Stimulated activated CD8-positive, alpha-beta memory T cell treated with anti-CD3 and anti-CD28 coated beads, Interleukin-15, amount 100 ng/mL, for 24 hours (primary cell): ENCODE measurements at places on chromosomes 5 and 9.

- no peak for DNase-seq
These were observed 10.2 kb downstream of the DIAPH1 start for GRCh38 chr5:141608557-141608956.

GRCh38 chr5:123471385-123471784 lies 40.6 kb upstream of the CSNK1G3 start:
- no peak for DNase-seq

- DNase-seq: no peak
These were observed 27.3 kb upstream of the TGFBI start for GRCh38 chr5:136001466-136001981.

DNA sequence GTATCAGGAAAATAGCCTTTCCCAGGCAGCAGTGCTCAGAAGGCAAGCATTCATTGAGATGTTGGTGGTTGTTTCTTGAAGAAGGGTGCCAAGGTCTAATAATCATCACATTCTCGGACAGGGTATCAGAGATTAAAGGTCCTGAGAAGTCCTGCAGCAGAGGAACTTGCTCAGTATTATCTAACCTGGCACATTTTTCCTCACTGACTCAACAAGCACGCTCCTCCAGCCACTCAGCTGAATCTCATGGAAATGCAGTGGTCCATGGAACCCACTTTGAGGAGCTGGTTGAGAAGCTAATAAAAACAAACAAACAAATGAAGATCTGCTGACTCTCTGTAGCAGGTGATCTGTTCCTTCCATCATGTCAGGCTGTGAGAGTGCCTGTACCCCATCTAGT lies 35.3 kb upstream of the ICE1 start:
- no peak for DNase-seq

DNA sequence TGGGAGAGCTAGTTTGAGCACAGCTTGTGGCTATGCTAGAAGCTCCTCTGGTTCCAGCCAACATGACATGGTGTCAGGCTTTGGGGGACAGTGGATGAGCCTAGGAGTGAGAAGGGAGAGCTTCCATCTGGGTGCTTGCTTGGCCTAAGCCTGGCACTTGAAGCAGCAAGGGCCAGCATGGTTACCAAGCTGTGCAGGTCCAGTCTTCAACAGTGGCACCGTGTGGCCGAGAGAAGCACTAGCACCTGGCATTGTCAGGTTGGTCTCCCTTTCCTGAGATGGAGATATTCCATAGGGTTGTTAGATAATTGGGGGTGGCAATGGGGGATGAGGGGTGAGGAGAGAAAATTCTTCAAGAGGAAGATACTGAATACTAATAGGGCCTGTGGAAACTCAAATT lies 261.9 kb downstream of the PBX3 start:
- DNase-seq: no peak

DNA sequence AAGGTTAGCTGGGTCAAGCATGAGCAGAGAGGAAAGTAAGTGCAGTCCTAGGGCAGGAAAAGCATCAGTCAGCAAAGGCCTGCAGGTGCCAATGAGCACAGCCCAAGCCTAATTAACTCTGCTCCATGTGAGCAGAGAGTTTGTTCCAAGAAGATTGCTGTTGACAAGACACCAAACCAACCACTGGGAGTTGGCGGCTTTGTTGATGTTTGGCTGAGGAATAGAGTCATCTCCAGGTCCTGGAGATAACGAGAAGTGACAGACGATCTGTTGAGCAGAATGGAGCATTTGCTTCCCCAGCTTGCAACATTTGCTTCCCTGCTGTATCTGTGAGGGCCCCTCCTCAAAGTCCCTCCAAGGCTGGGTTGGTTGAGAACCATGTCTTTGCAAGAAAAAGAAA lies 68.2 kb downstream of the FAM114A2 start:
- DNase-seq: no peak

DNA sequence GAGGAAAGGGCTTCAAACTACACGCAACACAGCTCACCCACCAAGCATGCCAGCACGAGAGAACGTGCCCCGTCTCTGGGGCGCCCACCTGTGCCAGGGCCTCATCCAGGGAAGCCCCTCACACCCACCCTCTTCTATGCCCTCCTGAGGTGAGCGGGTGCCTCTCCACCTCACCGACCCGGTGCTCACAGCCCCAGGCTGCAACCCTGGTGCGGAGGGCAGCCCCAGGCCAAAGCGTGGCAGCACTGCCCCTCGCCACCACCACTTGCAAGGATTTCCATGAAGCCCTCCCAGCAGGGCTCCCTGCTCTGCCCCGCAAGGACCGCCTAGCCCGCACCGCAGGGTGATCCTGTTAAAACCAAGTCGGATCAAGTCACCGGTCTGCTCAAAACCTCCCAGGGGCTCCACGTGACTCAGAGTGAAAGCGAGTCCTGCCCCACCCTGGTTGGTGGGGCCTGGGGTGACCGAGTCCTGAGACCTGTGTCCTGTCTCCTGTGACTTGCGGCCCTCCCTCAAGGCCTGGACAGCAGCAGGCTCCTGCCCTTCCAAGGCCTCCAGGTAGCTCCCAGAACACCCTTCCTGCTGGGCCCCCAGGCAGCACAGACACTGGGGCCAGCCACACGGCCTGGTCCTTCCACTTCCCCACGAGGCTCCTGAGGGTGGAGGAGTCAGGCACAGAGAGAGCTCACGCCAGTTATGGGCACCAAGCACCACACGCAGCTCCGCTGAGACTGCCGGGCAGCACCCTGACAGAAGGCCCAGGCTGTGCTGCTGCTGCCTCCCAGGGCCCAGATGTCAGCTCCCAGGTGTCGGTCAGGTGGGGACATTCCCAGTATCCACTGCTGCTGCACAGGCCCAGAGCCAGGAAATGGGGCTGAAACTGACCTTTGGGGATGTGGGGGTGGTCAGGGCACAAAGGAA lies 12.7 kb downstream of the BRD3 start:
- no peak for DNase-seq

DNA sequence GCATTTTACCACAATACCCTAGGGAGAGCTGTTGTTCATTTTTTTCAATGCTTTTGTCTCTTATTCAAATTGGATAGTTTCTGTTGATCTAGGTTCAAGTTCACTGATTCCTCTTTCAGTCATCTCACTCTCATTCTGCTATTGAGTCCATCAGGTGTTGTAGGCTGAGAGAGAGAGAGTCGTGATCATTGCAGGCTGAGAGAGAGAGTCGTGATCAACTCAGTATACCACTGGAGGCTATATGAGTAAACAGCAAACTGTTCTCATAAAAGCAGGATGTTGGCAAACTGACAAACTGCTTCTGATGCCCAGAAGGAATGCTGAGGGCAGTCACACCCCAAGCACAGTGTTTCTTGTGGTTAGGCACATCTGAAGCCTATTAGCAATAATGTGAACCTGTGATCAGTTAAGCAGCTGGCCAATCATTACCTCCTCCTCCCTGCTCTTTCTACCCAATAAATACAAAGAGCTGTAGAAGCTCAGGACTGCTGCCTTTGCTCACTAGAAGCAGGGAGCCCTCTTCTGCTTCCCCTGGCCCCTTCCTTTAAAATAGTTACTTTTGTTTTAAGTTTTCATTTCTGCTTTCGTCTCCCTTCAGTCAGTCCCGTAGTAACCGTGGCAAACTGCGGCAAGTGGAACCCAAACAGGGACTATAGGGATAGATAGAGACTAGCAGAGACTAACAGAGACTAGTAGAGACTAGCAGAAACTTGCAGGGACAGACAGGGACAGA lies 476.1 kb upstream of the ACO1 start:
- no peak for DNase-seq

DNA sequence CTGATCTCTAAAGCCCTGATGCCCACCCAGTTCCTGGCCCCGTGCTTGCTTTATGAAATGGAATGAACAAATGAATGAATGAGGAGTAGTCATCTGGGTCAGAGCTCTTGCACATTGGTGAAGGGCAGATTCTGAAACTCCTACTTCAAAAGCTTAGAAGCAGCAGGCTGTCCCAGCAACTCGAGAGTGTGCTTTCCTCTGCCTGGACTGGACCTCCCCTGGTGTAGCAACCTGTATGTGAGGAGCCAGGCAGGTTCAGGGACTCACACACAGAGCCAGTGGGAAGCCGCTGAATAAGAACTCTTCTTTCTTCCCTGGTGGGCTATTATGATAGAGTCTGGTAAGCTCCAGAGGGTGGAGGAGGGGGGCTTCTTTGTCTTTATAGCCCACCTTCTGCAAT lies 396.4 kb downstream of the CDK5RAP2 start:
- no peak for DNase-seq

GRCh38 chr5:95029569-95030366 lies 255.1 kb downstream of the MCTP1 start:
- no peak for DNase-seq

- DNase-seq: no peak
These were observed 149.0 kb upstream of the FTMT start for GRCh38 chr5:121702682-121703081.

DNA sequence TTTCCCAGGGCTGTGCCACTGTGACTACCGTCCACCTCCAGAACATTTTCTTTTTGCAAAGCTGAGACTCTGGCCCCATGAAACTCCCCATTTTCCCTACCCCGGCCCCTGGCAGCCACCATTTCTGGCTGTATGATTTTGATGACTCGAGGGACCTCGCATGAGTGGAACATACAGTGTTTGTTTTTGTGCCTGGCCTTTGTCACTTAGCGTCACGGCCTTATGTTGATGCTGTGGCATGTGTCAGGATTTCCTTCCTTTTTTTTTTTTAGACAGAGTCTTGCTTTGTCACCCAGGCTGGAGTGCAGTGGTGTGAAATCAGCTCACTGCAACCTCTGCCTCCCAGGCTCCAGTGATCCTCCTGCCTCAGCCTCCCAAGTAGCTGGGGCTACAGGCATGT lies 42.7 kb downstream of the ASS1 start:
- no peak for DNase-seq

DNA sequence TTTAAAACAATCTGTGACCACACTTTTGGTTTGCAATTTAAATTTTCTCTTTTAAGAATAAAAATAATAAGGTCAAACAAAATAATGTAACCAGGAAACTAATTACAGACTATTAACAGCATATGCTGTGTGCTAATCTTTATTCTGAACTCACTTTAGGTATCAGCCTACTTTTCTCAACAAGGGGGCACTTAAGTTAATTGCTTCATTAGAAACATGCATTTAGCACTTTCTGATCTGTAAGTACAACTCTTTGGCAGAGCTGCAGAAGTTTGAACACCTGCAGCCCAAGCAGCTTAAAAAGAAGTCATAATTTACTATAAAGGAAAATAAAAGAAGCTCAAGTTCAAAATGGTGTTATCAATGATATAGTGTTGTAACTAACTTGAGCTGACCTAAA lies 21.7 kb downstream of the XRCC4 start:
- no peak for DNase-seq

DNA sequence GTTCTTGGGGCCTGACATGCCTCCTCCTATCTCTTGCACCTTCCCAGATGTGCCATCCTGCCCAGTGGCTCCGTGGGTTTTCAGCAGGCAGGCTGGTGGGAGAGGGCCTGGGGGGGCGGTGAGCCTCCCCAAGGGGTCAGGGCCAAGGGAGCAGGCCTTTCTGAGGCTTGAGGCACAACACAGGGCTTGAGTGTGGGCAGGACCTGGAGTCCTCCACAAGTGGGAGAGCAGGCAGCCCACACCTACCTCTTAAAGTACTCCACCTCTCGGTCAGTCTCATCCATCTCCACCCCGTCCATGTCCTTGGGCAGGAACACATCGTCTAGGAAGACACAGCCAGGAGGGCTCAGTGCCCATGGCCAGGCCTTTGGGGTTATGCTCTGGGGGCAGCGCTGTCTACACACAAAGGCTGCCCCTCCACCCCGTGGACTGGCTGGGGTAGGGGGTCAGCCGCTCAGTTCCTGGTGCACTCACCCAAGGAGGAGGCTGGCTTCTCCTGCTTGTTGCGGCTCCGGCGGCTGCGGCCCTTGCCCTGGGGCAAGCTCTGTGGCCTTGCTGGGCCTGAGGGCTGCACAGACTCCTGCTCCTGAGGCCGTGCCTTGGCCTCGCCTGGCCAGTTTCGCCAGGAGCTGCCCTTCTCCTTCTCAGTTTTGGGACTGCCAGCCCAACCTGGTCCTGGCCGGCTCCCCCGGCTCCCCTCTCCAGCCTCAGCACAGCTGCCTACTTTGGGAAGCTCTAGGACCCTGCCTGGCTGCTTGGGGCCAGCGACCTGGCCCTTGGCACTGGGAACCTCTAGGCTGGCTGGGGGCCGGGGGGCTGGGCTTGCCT lies 7.2 kb upstream of the DDX41 start:
- no peak for DNase-seq

DNA sequence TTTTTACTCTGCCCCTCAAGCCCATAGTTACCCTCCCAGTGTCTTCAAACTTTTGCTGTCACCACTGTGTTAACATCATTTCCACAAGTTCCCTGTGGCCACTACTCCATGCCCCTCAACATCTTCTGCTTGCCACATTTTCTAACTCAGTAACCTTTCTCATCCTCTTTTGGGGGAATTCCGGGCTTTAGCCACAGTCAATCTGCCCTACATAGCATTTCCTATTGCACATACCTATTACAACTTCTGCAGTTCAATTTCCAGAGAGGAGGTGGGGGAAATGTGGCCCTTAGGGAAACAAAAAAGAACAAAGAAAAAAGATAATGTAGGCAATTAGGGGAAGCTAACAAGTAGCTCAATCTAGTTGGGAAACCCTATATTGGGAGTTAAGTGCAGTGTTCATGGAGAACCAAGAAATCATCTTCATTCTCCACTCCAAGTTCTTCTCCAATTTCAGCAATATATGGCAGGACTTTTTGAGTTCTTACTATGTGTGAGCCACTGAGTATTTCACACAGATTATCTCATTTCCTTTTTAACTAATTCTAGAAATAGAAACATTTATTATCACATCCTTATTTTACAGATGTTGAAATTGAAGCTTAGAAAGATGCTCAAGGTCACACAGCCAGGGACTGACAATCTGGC lies 40.2 kb upstream of the LPAR1 start:
- no peak for DNase-seq

- DNase-seq: no peak
These were observed 5.1 kb downstream of the NFIB start for GRCh38 chr9:14308853-14309145.
